Activated T-cell treated with anti-CD3 and anti-CD28 coated beads, Interleukin-2, amount 50 U/mL, for 4 hours (primary cell): ENCODE measurements at places on chromosomes 5 and 9.
A peak's percentile ranks its signal among the peaks of the same experiment; 100 is the strongest.

DNA sequence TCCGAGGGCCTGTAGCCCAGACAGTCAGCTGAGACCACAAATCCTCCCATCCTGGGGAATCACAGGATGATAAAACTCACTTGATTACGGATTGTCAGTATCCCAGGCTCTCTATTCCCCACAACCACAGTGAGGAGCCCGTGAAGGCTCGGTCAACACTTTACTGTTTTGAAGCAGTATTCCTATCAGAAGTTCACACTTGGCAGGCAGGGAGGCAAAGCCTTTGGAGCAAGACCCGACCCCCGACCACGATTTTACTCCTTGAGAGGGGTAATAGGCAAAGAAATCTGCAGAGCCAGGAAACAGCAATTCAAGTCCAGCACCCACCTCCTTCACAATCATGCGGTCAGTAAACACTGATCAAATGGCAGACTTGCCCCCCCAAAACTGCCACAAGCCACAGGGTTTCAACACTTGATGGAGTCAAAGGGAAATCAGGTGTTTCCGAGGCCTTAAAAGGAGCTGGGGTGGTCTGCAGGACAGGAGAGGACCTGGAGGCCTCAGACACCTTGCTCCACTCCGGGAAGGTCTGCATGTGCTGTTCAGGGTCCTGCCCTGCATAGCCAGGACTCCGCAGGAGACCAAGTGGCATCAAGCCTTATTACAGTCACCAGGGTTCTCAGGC is 25.2 kb downstream of the BICD2 start:
- DNase-seq, result no peak

GRCh38 chr5:138338411-138339090 is 485 bp downstream of the FAM53C start:
- DNase-seq, result no peak

- DNase-seq, result no peak
Measured at GRCh38 chr9:111029260-111029659, 9.0 kb downstream of the LPAR1 start.

- no peak for DNase-seq
Measured at GRCh38 chr9:89878687-89879086, 273.9 kb downstream of the GADD45G start.

DNA sequence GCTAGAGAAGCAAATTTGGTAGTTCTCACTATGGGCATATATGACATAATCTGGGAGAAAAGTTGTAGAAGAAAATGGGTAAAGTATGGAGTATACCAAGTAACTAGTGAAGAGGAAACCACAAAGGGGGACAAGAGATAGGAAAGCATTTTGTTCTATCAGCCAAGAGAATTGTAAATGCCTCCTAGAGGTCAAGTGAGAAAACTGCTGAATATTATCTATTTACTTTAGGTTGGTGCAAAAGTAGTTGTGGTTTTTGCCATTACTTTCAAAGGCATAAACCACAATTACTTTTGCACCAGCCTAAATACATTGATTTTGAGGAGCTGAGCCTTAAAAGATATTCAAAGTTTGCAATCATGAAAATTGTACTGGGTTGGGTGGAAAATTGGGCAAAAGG is 126.7 kb upstream of the GRHPR start:
- DNase-seq, result no peak

- DNase-seq, result peak; percentile 53
Measured at GRCh38 chr9:71819115-71819739, 50.9 kb upstream of the CEMIP2 start.

DNA sequence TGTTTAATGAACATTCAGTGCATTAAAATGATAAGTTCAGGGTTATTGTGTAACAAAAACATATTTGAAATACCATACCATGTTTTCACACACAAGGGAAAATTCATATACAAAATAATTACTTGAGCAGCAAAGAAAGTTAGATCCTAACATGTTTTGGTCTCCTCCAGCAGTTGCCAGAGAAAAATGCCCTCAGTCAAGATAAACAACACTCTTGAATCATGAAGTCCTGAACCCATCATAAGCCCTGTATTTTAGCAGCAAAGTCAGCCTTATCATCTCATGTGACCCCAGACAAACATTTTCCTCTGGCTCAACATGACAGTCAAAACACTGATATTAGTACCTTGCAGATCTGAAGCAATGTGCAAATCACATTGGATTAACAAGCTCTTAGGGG is 1541.1 kb upstream of the WWC1 start:
- DNase-seq, result no peak

DNA sequence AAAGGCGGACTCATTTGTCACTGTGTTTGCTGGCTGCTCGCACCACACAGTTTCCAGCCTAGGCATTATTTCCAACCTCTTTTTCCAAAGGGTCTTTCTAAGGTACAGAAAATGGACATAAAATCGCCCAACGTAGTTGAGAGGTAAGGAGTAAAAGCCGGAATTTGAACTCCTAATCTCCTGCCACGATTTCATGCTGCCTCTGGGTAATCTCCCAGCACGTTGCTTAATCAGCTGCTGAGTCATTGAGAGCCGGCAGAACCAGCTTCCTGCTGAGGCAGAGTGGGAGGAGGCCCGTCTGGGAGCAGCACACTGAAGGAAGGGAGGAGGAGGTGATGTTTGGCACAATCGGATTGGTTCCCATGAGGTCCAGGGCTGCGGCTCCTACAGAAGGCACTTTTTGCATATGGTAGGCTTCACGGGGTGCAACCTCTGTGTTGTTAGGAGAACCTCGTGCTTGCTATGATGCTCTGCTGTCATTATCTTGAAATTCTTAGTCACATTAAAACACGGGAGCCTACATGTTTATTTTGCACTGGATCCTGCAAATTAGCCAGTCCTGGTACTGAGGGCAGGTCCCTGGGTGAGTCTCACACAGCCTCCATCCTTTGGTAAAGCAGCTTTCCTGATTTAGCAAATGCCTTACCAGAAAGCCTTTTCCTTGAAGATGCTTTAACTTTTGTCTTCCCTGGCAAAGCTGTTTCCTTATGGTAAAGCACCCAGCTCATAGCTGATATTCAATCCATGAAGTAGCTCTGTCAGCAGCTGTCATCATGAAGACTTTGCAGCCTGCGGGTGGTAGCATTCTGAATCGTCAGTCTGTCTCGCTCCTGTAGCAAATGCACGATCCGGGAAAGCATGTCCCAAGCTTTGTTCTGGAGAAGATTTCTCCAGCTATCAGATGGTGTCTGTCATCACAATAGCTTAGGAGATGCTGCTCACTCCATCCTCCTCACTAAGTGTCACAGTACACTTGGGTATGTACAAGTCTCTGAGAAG is 191.6 kb upstream of the MSX2 start:
- DNase-seq, result no peak

GRCh38 chr5:77847814-77848290 is 71.7 kb upstream of the TBCA start:
- no peak for DNase-seq

GRCh38 chr5:160092514-160092913 is 26.7 kb downstream of the PWWP2A start:
- no peak for DNase-seq

DNA sequence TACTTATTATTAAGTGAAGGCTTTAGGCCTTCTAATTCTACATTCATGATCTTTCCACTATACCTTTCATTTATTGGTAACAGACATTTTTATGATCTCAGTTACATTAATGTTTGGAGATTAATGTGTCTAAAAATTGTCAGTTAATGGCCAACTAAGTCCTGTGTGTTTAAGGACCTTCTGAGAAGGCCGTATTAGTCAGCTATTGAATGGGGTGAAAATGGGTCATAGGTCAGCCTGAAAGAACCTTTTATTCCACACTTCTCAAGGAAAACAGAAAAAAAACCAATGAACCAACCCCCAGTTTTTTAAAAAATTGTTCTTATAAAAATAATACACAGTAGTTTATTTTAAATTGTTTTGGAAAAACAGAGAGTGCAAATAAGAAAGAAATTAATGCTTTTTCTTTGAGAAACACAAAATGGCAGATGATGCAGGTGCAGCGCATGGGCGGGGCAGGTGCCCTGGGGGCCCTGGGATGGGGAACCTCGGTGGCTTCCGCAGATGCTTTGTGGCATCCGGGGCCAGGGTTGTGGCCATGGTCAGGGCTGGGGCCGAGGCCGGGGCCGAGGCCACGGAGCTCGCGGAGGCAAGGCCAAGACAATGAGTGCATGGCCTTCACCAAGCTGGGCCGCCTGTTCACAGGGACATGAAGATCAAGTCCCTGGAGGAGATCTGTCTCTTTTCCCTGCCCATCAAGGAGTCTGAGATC is 141.9 kb downstream of the SPATA31D1 start:
- no peak for DNase-seq

DNA sequence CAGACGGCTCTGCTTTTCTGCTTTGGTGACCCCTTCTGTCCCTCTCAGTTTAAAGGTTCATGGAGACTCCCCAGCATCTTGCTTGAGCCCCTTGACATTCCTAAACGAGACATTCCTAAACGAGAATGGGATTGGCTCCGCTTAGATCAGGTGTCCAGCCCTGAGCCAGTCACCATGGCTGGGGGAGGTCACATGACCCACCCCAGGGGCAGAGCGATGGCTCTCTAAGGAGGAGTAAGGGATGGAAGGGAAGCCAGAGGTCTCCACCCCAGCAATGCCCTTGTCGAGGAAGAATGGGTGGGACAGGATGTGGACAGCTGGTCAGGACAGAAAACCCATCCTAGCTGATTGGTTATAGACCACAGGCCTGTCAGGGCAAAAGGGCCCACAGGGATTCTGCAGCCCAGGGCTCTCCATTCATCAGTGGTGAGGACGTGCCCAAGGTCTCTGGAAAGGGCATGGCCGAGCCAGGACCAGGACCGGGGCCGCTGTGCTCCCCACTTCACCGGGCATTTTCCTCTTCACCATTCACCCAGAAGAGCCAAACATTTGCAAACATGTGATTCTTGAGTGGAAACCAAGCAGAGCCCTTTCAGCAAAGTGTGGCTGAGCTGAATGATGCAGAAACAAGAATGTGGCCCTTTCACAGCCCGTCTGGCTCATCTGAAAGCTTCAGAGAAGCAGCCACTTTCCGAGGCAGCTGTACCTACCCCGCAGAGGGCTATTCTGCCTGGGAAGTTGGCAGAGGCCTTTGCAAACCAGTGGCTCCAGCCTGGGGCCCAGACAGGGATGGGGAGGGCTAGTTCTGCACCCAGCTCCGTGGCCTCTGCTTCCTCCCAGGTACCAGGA is 19.8 kb upstream of the AIF1L start:
- no peak for DNase-seq

DNA sequence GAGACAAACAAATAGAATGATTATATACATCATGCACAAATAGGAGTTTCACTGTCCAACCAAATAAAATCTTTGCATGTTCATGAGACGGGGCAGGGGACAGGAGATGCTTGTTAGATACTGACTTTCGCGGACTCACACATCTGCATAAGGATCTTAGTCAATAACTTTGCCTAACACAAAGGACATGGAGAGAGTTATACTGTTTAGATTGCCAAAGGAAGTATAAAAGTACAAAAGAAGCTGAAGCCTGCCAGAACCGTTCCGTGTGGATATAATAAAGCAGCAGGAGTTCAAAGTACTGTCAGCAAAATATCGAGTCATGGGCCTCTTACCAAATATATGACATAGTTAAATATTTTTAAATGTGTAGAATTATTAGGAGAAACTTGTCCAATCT is 1148.4 kb downstream of the EFNA5 start:
- DNase-seq, result no peak

DNA sequence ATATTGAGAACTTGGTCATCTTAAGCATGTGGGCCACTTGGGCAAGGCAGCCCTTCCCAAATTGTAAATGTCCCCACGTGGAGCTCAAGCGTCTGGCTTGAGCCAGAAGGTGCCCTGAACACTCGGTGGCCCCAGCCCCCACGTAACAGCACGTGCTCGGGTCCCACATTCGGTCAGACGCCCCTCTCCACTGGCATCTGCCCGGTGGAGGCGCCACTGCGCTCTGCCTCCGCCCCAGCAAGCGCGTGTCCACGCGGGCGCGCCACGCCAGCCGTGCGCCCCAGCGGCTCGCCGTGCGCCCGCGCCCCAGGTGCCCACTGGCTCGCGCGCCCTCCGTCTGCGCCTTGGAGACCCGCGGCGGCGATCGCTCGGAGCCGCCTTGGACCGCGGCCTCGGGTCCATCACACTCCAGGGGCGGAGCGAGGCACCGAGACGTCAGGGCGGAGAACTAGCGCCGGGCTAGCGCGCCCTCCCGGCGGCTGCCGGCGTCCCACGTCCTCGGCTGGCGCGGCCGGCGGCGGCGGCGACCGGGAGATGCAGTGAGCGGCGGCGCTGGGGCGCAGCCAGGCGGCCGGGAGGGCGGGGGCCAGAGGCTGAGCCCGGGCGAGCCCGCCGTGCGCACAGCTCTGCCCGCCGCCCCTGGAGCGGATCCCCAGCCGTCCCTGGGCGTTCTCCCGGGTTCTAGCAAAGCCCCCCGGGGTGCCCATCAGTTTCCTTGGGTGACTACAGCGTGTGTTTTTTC is at the start of gene PALM2AKAP2:
Gene PALM2AKAP2, plus strand, starts transcription at position 488 of the 742 bp plus-strand sequence. CDS start 291 bp downstream, outside the sequence.
- no peak for DNase-seq

GRCh38 chr5:113608113-113608596 is 94.7 kb downstream of the YTHDC2 start:
- no peak for DNase-seq

GRCh38 chr9:99808454-99808853 is 13.2 kb upstream of the NR4A3 start:
- DNase-seq, result no peak

GRCh38 chr5:151757233-151758140 is 944 bp downstream of the ATOX1 start:
- DNase-seq, result peak; percentile 34

- DNase-seq, result no peak
Measured at GRCh38 chr5:84383816-84384603, 670 bp downstream of the EDIL3 start.

- DNase-seq, result no peak
Measured at GRCh38 chr5:146209714-146210113, 6.3 kb downstream of the RBM27 start.

DNA sequence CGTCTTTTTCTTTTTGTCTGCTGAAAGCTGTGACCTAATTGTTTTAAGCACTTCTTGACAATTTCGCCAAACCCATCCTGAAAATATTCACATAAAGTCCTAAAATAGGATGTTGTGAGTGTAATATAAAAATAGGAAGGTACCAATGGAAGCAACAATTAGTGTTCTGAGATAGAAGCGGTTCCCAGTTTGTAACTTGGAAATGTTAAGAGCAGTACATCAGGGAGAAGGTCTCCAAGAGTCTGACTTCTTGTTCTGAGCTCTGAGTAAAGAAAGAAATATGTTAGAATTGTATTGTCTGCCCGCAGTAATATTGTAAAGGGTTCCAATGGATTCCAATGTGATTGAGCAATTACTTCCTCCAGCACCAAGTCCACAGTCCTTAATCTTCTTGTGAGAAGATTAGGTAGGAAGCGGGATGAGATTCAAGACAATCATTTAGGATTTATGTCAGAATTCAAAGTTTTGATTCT is 3.9 kb downstream of the VCAN start:
- no peak for DNase-seq

DNA sequence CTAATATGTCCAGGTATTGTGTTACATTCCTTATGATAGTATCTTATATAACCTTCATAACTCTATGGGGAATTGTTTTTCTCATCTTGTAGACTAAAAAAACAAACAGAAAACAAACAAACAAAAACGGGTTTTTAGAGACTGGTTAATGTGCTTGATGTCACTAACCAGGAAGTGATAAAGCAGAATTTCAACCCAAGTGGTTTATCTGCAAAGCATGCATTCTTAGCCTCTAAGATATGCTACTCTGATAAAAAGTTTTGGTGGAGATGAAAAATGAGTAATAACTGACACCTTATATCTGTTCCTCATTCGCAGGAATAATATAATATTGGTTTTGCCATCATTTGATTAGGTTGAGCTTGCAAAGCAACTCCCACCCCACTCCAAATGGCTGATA is 53.4 kb downstream of the PUM3 start:
- no peak for DNase-seq
